ENCODE measurements at places on chromosomes 6 and 20.

DNA sequence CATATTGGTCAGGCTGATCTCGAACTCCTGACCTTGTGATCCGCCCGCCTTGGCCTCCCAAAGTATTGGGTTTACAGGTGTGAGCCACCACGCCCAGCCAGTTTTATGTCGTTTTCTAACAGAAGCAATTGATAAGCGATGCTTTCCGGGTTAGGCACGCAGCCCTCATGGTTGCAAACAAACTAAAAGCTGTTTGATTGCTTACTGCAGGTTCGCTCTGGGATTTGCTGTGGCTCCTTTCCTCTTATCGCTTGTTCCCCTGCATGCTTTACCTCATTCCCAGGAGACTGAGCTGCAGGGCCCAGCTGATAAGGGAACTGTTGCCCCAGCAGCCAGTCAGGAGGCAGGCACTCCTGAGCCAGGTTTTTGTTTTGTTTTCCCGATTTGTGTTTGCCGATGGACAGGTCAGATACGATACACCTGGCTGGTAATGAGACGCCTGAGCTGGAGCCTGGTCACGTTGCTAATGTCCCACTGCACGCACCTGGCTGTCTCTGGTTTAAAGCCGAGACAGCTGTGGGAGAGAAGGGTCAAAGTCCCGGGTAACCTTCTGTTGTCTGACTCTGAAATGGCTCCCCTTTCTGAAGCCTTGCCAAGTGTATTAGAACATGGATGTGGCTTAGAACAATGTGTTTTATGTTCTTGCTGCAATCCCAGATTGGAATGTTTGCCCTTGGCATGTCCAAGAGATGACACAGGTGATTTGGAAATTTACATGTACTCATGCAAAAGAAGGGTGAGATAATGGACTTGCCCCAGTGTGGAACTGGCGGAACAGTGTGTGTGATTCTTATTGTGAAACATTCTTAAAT is 19.9 kb downstream of the DSP start:
- DNase-seq = no peak

DNA sequence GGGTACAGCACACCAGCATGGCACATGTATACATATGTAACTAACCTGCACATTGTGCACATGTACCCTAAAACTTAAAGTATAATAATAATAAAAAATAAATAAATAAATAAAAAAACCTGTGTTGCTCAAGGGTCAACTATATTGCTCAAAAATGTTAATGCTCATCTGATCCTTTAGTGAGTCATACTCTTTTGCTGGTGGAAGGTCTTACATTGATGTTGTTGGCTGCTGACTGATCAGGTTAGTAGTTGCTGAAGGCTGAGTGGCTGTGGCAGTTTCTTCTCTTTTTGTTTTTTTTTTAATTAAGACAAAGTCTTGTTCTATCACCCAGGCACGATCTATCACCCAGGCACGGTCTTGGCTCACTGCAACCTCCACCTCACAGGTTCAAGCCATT is 29.6 kb upstream of the SMIM26 start:
- no peak for DNase-seq

DNA sequence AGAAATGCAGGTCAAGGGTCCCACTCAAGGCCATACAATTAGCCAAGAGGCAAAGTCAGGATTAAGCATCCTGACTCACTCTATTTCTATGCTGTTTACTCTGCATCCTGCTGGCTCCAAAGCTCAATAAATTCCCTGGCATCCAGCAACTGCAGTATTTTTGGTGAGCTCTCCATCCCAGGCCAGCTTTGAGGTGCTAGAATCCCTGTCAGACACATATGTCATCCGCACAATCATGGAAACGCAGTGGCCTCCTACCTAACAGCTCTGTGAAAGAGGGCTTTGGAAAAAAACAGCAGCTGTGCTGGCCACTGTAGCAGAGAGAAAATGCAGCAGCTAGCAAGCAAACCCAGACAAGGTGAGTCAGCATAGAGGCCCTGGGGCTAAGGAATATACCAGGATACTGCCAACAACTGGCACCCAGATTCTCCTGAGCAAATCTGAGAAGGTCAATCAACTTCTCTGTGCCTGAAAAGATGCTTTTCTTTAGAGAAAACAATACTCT is 58.4 kb downstream of the ANKEF1 start:
- DNase-seq = peak; percentile 61

GRCh38 chr6:37897321-37897720 is 77.8 kb downstream of the ZFAND3 start:
- DNase-seq = no peak

Data from COLO829 (cell line).